ENCODE measurements at places on chromosomes 2 and 18. TPM values are rescaled to one million over a fixed set of nuclear protein-coding genes. Genes with fewer than 3 reads are reported as not detected.

The TMEM163 gene
- total RNA-seq, result 1.6 TPM

DNA sequence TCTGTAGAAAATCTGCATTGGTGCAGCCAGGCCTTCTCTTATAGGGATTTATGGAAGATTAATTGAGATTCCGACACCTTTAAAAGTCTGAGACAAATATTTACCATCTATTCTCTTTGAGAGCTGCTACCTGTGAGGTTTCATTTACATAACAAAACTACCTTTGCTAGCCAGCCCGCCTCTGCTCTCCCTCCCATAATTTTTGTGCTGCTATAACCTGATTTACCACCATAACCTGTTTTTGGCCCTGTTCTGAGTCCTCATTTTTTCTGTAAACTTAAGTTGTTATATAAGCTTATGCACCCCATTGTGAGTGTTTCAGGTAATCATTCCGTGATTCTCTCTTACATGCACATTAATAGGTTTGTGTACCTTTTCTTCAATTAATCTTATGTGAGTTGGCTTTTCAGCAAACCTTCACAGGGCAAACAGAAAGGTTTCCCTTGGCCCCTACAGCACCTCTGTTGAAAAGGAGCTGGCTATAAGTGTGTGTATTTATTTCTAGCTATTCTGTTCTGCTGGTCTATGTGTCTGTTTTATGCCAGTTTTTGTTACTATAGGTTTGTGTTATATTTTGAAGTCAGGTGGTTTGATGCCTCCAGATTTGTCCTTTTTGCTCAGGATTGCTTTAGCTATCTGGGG lies 114.9 kb upstream of the XIRP2 start:
- no peak for DNase-seq

- DNase-seq, result no peak
These were observed 21.0 kb downstream of the PAX8 start for GRCh38 chr2:113257516-113258264.

DNA sequence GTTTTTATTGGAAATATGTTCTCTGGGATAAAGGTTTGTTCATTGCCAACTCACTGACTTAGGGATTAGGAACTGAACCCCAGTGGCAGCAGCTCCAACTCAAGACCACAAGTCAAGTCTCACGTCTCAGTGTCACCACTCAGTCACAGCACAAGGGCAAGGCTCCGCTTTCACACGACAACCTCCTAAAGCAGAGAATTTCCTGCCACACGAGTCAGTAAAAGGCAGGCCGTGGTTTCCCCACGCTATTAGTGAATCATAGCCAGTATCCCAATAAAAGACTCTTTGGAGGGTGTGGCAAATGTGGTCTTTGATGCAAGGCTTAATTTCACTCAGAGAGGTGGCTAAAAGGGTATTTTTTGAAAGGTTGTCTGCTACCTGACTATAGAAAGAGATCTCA lies 57.6 kb downstream of the PIEZO2 start:
- DNase-seq, result no peak

DNA sequence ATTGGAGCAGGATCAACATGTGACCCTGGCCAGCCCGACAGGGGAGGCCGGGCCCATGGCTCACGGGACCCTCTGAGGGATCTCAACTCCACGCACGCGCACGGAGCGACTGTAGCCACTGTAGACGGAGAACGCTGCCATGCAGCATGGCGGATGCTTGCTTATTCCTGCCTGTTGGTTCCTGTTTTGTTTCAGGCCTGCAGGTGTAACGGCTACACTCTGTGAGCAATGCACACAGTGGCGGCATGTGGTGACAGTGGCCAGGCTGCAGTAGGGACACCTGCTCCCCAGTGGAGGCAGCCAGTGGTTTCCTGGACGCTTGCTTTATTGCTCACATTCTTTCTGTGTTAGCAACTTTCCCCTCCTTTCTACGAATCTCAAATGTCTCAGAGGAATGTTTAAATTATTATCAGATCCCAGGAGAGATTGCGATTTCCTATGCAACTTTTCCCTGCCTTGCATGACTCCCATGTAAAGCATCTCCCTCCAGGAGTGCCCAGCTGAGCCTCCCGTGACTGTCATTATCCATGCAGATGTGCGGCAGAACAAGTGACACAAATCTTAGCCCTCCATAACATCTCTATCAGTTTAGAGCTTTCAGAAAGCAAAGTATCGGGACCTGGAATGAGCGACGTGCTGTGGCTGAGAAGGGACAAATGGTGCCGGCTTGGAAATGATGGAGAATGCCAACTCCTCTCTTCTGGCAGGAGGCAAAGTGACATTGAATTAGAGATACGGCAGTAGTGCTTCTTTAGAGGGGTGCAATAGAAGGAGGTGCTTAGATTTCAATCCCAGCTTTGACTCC lies 209.7 kb downstream of the ASB1 start:
- DNase-seq, result no peak

DNA sequence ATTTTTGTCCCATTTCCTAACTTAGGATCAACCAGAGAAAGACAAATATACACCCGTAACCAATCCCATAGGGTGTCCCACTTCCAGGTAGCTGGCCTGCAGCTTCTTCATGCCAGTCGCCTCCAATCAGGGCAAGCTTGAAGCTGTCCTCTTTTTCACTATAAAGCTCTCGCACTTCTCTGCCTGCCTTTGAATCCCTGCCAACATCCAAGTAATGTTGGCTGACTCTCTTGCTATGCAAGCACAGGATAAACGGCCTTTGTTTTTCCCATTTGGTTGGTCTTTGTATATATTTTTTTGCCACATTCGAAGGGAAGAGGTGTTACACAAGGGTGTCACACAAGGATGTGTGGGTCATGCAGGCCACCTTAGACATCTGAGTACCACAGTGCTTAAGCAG lies 388.8 kb downstream of the CBLN2 start:
- DNase-seq, result no peak

- no peak for DNase-seq
These were observed 274.8 kb downstream of the PDE11A start for GRCh38 chr2:177797808-177798207.

- DNase-seq, result no peak
These were observed 397.5 kb downstream of the FIGN start for GRCh38 chr2:163338270-163338669.

- DNase-seq, result no peak
These were observed 63.9 kb downstream of the AOX1 start for GRCh38 chr2:200649724-200650123.

DNA sequence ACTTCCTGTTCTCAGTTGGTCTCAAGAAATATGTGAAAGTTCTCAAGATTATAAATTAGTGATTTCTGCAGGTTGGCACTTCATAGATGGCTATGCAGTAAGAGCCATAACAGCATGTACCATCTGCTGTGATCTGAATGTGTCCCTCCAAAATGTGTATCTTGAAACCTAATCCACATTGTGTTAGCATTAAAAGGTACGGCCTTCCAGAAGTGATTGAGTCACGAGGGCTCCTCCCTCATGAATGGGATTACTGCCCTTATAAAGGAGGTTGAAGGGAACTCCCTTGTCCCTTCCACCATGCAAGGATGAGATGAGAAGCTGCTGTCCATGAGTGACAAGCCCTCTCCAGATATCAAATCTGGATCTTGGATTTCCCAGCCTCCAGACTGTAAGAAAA lies 45.0 kb downstream of the METTL4 start:
- DNase-seq, result no peak

DNA sequence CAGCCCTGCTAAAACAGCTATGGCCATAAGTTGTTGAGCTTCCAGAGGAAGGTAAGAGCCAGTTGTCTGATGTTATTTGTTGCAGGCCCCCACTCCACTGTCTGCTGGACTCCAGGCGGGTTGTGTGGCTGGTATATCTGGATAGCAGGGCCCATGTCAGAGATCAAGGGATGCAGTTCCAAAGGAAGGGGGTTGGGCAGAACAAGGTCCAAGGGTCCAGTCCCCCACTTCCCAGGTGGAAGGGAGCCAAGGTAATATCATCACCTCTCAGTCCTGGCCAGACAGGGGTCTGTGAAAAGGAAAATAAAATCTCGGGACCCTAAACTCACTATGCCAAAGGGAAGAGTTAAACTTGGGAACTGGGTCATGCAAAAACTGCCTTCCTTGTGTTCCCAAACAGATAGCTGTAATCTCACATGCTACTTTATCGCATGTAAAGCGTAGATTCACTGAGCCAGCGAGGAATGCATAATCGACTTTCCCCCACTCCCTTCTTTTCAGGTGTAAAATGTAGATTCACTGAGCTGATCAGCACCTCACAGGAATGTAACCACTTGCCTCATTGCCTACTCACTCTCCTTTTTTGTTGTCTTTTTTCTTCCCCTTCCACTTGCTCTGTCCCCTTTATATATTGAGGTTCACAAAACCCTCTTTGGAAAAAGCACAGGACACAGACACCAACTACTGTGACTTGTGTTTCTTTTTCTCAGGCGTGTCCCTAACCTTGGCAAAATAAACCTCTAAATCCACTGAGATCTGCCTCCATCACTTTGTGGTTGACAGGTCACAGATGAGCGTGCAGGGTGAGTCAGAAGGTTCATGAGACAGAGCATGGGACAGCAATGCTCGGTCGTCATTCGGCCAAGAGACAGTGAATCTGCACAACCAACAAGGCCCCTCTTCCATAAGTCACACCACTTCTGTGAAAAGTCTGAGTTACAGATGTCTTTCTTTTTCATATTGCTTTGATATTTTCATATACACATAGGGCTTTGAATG lies 255.3 kb upstream of the SIX2 start:
- no peak for DNase-seq

- DNase-seq, result no peak
These were observed 1.4 kb downstream of the ASB3 start for GRCh38 chr2:53785366-53785765.

The DSG1 gene
- total RNA-seq, result 0.21 TPM

DNA sequence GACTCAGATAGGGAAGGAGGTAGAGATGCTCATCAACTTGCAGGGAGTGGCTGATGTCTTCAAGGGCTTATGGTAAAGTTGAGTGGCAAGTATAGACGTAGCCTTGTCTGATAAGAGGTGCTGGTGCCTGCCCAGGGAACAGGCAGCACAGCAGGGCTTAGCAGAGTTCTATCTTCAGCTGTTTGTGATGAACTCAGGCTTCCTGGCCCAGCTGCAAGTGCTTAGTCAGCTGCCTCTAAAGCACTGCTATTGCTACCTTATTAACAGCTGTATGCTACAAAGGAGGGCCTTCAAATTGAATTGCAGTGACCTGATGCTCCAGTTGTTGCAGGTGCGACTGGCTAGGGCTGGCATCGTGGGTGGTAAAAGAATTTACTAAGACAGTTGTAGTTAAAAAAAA lies 82.1 kb downstream of the TSN start:
- no peak for DNase-seq

The MC2R gene
- total RNA-seq, result not detected

GRCh38 chr2:36395866-36396265 lies 40.3 kb downstream of the CRIM1 start:
- no peak for DNase-seq

DNA sequence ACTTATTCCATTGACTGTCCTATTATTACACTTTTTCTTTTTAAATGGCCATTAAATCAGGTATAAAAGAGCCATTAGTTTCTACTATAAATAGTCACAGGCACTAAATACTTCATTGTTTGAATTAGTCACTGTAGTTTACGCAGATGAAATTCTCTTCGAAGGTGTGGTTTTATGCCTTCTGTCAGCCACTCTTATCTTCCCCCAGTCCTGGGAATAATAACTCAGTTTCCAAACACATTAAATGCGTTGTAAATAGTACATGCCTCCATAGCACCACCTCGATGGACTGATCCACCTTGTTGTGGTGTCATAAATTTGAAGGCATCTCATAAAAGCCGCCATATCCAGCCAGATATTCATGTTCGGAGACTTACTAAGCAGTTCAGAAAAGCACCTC lies 72.1 kb upstream of the PARD3B start:
- DNase-seq, result no peak

The DNER gene
- total RNA-seq, result 4.4 TPM

DNA sequence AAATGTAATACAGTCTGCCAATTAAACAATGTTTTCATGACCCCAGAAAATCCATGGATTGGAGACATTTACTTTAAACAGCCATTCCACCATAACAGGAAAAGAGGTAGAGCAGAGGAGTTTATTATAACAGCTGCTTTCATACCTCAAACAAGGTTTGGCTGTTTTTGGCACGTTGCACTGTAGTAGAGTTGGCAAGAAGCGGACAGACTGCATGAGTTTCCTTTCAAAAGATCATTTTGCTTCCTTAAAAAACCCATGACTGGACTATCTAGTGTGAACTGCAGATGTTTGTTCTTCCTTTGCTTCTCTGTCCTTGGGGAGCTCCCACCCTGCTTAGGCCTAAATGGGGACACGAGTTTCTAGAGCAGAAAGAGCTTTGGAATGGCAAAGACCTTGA lies 108.5 kb upstream of the THOC1 start:
- no peak for DNase-seq

The EPB41L3 gene
- total RNA-seq, result 52.3 TPM

DNA sequence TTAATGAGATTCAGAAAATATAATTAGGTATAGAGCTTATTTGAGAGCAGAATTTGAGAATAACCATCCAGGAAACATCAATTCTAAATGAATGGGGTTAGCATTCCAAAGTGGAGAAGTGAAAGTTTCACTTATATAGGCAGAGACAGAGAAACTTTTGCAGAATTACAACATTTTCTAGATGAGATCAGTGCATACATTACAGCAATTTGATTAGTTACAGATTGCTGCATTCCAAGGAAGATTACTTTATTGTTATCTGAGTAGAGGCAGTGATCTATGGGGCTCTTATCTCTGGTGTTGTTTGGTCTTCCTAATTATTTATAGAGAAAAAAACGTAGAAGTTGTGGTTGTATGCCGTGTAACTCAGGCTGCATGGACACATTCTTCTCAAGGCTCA lies 373.8 kb upstream of the SYT4 start:
- no peak for DNase-seq

GRCh38 chr2:21099281-21099907 lies 24.4 kb upstream of the TDRD15 start:
- DNase-seq, result no peak

DNA sequence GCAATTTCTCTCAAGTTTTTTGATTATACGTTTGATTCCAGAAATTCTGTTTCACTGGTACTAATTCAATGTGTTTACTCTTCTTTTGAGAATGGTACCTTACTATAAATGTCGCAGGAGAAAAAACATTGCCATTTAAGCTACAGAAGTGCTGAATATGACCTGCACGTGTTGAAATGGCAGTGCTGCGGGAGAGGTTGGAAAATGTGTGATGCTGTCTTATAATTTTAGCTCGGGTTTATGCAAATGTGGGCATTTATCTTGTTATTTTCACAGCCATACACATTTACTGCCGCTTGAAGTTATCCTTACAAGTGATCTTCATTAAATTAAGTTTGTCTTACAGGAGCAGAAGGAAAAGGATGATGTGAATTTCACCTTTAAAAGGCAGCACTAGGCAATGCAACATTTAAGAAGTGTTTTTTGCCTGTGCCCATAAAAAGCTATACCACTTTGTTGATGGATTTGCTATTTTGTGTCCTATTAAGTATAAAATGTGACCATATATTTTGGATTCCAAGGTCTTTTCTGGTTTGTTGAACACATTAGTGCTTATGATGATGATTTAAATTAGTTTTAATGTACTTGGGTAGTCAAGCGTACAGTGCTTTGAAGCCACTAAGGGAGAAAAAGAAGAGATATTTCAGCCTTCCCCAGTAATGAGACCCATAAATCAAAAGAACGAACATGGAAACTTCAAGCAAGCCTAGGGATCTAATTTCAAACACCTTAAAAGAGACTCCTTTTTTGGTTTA lies 112.1 kb downstream of the LTBP1 start:
- no peak for DNase-seq

GRCh38 chr2:62410015-62410453 lies 96.0 kb downstream of the TMEM17 start:
- no peak for DNase-seq

GRCh38 chr2:61471905-61472805 lies 1.3 kb upstream of the USP34 start:
- no peak for DNase-seq

GRCh38 chr2:224841910-224842309 lies 125.7 kb upstream of the CCDC195 start:
- no peak for DNase-seq

- no peak for DNase-seq
These were observed 1120.8 kb upstream of the TMEFF2 start for GRCh38 chr2:193315428-193316091.

Data from urinary bladder (tissue), 4 donors.